ENCODE measurements at places on chromosomes 3 and 15.
A peak's percentile ranks its signal among the peaks of the same experiment; 100 is the strongest.

- peak; percentile 5 for DNase-seq
Observed at GRCh38 chr3:160225176-160226025, at the start of gene C3orf80. C3orf80 (plus strand) TSS chr3:160225422; CDS start chr3:160225636, 214 bp downstream.

DNA sequence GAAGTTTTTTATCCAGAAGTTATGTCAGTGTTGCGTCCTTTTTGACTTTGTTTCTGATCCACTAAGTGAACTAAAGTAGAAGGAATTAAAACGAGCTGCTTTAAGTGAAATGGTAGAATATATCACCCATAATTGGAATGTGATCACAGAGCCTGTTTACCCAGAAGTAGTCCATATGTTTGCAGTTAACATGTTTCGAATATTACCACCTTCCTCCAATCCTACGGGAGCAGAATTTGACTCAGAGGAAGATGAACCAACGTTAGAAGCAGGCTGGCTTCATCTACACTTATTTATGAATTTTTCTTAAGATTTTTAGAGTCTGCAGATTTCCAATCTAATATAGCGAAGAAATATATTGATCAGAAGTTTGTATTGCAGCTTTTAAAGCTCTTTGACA is 57.6 kb downstream of the DNAH1 start:
- DNase-seq, result no peak

GRCh38 chr15:75718328-75718727 is 5.7 kb upstream of the CSPG4 start:
- DNase-seq, result no peak

- no peak for DNase-seq
Observed at GRCh38 chr15:71937650-71938311, 127.4 kb downstream of the NR2E3 start.

Measured in CD8-positive, alpha-beta memory T cell (primary cell).